ENCODE measurements at places on chromosomes 3 and 15.
A peak's percentile ranks its signal among the peaks of the same experiment; 100 is the strongest.

GRCh38 chr3:179035232-179035631 is 36.4 kb downstream of the ZMAT3 start:
- DNase-seq = no peak

DNA sequence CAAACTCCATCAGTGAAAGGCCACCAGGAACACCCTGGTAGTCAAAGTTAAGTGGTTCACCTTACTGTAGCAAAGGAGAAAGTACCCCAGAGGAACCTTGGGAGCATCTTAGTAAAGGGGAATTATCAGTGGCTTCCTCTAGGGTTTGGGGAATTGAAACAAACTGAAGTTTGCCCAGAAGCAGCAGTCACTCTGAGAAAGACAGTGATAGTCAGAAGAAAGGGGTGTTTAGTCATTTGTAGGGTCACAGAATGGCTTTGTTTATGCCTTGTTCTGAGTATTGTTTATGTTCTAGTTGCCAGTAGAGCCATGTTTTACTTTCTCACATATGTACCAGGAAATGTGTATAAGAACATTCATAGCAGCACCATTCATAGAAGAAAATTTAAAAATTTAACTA is 93.8 kb downstream of the FHIT start:
- DNase-seq = no peak

DNA sequence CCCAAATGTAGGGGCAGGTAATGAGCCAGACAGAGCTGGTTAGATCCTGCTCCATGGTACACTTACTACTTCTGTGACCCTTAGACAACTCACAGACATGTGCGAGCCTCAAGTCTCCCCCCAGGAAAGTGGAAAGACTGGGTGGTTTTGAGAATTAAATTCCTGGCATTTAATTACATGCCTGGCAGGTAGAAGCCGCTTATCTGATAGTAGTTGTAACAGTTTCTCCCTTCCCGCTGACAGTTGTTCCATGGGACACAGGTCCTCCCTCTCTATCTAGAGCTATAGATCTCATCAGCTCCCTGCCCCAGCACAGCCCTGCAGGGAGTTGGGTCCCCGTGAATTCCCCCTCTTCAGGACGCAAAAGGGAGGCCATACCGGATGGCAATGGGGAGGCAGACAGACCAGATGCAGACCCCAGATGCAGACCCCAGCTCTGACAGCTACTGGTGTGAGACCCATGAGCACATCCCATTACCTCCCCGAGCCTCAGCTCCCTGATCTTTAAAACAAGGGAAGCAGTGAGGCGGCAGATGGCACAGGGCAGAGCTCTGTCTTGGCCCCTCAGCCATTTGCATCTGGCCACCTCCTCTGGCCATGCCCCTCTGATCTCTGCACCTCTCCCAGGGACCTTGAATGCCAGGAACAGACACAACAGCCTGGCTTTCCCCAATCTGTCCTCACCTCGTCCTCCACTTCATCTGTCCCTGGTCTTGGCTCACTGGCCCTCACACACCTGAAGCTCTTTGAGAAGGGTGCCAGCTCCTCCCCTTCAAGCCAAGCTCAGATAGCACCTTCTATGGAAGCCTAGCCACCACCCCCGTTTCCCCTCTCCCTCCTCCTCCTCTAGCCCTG is 34.1 kb upstream of the NR2C2 start:
- no peak for DNase-seq

DNA sequence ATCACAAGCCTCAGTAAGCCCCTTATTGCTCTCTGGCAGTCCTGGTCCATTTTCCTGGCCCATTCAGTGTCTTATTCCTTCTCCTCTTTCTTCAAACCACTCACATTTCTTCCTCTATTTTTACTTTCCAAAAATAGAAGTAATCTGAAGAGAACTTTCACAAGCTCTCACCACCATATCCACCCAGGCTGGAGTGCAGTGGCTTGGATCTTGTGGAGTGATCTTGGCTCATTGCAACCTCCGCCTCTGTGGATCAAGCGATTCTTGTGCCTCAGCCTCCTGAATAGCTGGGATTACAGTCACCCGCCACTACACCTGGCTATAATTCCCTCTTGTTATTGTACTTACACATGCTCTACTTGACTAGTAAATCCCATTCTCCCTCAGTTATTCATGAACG is 16.8 kb downstream of the ARMC8 start:
- DNase-seq = no peak

- DNase-seq = no peak
These were observed 2.5 kb downstream of the CTDSPL start for GRCh38 chr3:37863949-37864822.

- no peak for DNase-seq
These were observed 104.9 kb downstream of the AQP9 start for GRCh38 chr15:58243070-58243469.

DNA sequence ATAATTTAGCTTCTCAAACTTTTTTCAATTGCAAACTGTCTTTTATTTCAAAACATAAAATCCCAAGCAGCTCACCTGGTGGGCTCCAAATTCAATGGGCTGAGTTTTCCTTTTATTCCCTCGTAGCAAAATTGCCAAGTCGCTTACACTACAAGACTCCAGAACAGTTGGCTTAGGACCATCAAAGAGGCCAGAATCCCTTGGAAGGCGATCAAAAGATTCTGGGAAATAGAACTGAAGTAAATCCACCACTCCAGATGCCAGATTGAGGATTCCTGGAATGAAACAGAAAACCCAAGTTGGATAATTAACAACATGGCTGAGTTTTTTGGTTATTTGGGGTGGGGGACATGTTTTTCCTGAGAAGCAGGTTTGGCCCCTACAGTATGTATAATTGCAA is 87.7 kb upstream of the DCLK3 start:
- no peak for DNase-seq

GRCh38 chr3:37622999-37623883 is 238.4 kb upstream of the CTDSPL start:
- DNase-seq = no peak

- peak; percentile 57 for DNase-seq
These were observed 3.6 kb upstream of the SMAD6 start for GRCh38 chr15:66698318-66698961.

DNA sequence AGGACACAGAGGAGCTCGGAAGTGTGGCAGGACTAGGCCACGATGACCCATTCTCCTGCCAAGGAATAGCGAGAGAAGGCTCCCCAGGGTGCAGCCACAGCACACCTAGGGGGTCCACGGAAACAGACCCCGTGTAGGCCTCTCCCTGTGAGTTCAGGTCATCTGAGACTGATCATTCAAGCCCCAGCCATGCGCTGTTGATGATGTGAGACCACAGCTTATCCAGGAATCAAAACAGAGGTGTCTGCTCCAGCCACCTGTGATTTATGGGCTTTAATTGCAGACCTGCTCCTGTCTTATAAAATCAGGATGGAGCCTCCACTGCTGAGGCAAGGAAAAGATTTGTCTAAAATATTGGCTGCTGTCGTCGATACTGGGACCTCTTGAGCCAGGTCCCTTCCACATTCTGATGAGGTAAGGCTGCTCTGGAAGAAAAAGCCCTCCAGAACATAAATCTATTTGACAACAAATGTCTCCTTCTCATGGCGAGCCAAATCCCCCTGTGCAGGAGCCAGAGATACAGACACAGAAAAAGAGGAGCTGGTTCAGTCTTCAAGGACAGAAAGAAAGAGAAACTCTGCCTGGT is 186.7 kb downstream of the TJP1 start:
- DNase-seq = no peak

DNA sequence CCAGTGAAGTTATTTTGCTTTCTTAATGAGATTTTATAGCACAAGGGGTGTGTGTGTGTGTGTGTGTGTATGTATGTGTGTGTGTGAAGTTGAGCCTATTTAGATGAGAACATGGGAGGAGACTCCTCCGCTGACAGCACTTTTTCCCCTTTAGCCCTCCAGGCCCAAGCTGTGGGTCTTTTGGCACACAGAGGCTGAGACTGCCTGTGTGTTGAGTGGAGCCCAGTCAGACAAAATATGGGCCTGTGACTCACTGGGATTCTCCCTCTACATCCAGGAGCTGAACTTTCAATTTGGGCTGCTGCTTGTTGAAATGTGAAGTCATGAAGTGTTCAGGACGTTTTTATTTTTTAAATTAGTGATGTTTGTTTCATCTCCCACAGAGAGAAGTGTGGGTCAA is 108.0 kb downstream of the MFSD1 start:
- DNase-seq = no peak

DNA sequence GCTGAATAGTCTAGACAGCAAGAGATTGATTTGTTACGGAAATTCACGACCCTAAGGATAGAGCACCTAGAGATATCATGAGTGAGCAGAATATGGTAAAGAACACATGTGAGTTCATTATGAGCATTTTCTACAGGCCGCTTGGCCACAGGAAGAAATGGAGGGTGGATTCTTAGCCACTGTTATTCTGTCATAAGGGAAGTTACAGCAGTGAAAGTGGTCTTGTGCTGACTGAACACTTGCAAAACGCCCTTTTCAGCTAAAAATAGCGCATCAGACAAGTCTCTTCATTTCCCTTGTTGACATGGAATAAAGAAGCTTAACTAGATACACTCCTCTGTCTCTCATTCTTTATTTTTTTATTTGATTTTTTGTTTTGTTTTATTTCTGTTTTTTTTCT is 19.8 kb downstream of the DGKG start:
- no peak for DNase-seq

- DNase-seq = no peak
These were observed 240.2 kb upstream of the ZNF717 start for GRCh38 chr3:76025561-76025960.

DNA sequence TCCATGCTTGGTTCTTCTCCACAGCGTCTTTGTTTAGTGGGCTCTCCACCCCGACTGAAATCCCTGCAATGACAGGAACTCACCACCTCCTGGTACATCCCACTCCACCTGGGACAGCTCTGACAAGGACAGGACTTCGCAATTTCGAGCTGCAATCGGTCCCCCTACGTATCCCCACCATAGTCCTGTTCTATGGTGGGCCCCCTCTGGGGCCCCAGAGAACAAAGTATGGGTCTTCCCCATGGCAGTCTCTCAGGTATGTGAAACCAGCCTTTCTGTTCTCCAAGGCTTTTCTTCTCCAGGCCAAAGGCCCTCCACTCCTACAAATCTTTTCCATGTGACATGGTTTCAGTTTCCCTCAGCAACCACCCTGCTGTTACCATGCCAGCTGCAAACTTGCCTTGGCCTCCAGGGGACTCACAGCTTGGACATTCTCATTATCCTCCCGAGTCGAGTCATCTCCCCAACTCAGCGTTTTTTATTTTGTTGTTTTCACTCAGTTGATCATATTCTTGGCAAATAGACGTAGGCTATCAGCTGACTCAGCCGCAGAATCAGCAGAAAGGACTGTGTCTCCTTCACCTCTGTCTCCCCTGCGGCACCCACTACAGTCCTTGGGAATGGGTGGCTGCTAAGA is 233.3 kb downstream of the OPA1 start:
- DNase-seq = peak; percentile 46

GRCh38 chr3:11140713-11141104 is 13.6 kb upstream of the HRH1 start:
- no peak for DNase-seq

GRCh38 chr15:36877796-36878683 is 222.3 kb downstream of the MEIS2 start:
- DNase-seq = no peak

GRCh38 chr3:124620600-124621063 is 109.6 kb upstream of the UMPS start:
- peak; percentile 66 for DNase-seq

- DNase-seq = no peak
These were observed 643 bp downstream of the CDAN1 start for GRCh38 chr15:42736178-42736792.

DNA sequence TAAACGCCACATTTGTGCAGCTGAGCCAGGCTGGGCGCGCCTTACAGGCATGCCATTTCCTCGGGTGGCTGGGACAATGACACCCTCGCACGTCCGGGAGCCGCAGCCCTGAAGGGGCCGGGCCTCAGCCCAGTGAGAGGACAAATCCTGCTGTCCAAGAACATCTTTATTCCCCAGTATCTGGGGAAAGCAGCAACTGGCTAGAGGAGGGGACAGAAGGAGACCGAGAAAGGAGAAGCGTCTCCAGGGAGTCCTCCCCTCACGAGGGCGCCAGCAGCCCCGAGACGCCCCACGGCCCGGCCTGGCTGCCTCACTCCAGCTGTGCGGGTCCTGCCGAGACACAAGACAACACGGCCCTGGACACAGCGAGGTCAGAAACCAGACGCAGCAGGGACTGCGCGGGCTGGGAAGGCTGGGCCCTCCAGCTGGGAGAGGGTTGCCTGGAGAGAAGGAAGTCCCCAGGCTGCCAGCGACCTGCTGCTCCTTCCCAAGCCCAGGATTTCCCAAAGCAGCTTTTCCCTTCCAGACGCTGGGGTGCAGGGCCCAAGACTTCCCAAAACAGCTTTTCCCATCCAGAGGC is 130.2 kb downstream of the CHSY1 start:
- DNase-seq = no peak

GRCh38 chr3:31880020-31880419 is 101.0 kb downstream of the OSBPL10 start:
- DNase-seq = no peak

GRCh38 chr3:107855710-107856109 is 235.1 kb downstream of the CD47 start:
- DNase-seq = peak; percentile 54

DNA sequence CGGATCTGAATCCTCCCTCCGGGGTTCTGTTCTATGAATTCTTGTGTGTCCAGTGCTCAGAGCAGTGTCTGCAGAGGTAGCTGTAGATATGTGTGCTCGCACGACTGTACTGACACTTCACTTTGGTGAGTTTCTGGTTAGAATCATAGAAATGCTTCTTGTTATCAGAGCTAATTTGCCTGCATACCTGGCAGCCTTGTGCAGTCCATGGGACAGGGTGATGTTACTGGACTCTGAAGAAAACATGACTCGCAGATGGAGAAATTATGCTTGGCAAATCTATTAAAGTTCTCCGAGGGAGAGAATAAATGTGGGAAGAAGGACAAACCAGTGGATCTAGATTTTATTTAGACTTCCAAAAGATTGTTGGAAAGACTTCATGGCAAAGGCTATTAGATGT is 12.2 kb downstream of the CGNL1 start:
- DNase-seq = no peak

DNA sequence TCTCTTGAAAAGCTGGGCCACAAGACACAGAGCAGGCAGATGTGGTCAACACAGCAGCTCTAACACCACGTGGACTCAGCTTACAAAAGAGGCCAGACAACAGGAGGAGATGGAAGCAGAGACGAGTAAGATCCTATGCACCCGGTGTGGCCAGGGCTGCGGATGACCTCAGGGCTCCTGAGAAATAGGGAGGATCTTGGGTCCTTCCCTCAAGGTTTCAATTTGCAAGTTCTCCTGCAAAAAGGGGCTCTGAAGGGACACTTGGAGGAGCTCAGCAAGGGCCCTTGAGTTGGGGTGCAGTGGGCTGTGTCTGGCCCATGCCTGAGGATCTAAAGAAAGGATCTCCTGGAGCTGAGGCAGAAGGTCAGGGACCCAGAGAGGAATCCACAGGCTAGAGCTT is 249.5 kb upstream of the IGF1R start:
- no peak for DNase-seq

DNA sequence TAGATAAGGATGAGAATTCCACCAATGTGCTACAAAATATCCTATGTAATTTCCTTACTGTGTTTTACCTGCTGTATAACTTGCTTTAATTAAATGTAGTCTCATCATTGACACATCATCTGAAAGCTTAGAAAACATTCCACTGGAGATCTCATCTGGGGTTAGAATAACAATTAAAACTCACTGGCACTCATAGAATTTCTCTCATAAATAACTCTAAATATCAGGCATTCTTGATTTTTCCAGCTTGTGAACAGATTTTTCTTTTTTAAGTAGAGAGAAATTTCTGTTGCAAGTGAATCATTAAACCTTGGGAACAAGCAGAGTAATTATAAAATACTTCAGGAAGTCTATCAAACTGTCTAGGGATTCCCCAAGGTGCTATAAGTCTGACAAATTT is 843.8 kb downstream of the NAALADL2 start:
- no peak for DNase-seq

GRCh38 chr3:19559724-19560442 is 374.1 kb downstream of the EFHB start:
- no peak for DNase-seq
